ENCODE measurements at places on chromosomes 2 and 18.

- DNase-seq = no peak
Observed at GRCh38 chr18:45521777-45522176, 93.5 kb upstream of the SLC14A2 start.

GRCh38 chr2:28544405-28544921, 48.6 kb downstream of the PLB1 start:
- peak; percentile 81 for DNase-seq

- DNase-seq = no peak
Observed at GRCh38 chr2:213279971-213280370, 4.3 kb upstream of the SPAG16 start.

DNA sequence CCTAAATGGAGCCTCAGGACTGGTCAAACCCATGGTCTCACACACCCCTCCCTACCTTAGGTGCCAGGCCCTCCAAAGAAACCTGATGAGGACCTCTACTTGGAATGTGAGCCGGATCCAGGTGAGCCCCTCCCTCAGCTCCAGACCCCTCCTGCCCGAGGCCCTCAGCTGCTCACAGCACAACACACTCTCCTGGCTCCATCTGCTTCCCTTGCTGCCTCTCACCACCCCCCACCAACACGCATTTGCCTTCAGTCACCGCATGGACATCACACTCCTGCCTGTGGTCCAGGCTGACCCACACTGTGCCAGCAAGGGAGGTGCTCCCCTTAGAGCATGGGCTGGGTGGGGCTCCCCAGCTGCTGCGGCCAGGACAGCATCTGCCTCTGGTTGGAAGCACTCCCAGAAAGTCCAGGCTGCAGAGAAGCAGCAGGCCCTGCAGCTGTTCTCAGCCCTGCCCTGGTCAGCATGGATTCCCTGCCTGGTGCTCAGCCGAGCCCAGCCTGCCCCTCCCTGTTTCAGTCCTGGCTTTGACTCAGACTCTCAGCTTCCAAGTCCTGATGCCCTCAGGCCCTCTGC, 15.1 kb downstream of the SH2D6 start:
- no peak for DNase-seq

- no peak for DNase-seq
Observed at GRCh38 chr2:200502196-200502595, 7.7 kb downstream of the KCTD18 start.

DNA sequence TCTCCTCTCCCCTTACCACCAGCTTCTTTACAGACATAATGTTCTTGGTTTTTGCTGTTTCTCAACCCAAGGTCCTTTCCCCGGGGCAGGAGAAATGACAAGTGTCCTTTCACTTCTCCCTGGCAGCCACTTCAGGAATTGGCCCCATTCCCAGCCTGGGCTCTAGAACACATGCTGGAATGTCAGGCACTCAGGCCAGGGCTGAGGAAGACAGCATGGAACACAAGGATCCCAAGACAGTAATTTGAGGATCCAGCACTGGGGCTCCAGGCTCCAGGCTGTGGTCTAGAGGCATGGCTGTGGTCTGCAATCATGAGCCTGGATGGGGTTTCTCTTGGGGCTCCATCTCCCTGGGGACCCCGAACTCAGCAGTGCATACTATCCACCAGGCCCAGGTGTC, 201.4 kb downstream of the CELF4 start:
- DNase-seq = no peak

DNA sequence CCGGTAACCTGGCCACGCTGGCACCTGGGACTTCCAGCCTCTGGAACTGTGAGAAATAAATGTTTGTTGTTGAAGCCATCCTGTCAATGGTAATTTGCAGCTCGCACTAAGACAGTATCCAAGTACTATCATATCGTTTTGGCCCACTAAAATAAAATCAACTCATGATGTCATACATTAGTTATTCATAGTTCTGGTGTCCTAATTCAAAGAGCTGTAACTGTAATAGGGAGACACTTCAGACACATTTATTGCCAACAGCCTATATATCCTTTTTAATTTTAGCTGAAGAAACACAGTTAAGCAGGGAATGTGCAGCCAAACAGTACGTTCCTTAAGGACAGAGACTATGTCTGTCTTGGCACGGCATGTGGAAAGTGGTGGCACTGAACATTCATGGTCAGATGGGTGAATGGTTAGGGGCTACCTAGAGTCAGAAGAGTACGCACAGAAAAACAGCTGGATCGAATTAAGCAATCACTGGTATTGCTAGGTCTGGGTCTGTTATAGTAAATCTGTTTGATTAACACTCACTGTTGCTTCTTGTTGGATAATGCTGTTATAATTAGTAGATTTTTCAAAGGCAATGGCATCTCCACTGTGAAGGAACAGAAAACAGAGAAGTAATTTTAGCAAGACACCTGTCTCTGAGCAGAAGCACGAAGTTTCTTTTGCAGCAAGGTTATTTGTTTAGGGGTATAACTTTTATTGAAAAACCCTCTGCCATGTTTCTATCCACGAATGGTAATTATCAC, 41.3 kb upstream of the CREG2 start:
- no peak for DNase-seq
